ENCODE measurements at places on chromosomes 5 and 9.

DNA sequence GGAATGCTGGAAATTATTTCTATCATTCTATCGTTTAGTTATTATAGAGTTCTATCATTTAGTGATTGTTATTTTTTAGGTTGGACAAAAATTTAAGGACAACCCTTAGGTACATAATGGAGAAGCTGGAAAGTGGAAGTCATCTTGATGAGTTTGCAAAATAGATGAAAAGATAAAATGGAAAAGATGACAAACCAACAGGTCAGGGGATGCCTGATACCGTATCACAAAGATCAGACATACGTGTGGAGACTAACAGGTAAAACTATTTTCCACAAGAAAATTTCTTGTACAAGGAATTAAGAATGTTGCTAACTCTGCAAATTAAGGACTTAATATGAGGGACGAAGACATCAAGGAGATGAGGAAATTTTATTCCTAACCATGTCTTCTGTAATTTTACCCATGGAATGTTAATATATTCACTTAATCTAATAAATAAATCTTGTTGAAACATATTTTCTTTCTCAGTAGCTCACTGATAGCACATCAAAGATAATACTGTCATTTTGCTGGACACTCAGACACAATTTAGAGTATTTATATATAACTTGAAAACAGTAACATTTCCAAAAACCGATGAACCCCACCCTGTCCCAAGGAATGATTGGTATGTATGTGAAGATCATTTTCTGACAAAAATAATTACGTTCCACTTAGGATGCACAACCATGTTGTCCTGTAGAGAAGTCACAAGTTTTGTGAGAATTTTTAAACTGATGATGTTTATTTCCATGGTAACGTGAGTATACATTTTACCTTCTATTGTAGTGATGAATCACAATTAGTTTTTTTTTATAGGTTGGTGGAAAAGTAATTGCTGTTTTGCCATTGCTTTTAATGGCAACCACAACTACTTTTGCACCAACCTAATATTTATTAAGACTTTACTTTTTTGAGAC, 2.6 kb downstream of the LURAP1L start:
- DNase-seq = no peak

- no peak for DNase-seq
These were observed 4.0 kb downstream of the KLF4 start for GRCh38 chr9:107485458-107486043.

DNA sequence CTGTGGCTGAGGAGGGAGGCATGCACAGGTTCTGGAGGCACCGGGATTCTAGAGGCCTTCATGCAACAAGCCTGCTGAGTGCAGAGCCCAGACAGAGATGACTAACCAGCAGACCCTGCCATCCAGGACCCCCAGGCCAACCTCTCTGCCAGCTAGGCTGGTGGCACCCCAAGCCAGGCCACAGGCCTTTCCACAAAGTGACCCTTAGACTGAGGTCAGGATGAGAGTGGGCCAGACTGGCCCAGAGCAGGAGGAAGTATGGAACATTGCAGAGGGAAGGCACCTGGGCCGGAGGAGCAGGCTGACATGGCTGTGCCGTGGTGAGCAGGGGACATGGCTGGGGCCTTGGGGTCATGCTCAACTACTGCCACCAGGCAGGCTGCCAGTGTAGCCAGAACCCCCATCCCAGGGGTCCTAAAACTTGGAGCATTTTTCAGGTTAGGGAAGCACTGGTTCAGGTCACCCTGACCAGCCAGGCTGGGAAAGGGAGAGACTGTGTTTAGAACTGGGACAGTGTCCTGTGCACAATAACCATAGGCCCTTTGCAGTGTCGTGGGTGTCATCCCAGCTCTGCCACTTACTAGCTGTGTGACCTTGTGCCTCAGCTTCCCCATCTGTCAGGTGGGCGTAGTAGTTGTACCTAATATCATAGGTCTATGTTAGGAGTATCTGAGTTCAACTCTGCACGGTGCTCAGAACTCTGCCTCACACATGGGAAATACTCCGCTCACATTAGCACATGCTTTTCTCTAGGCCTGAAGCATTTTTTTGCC, 17.3 kb downstream of the TCF7 start:
- DNase-seq = no peak

GRCh38 chr5:104053353-104053649, 490.7 kb upstream of the NUDT12 start:
- no peak for DNase-seq

DNA sequence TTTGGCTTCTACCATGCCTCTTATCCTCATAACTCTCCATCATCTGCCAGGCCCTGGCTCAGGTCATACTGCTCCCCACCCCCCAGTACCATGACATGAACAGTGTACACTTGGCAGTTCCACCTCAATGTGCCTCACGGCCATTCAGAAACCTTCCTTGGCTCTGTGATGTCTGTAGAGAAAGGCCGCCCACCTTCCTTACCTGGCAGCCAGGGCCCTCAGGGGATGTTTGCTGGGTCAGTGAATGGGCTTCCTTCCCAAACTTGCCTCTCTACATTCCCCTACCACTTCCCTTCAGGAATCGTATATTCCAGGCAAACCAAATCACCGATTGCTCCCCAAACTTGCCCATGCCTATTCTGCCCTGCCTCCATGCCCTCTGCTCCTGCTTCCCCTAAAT, 101.1 kb downstream of the PSD2 start:
- no peak for DNase-seq

DNA sequence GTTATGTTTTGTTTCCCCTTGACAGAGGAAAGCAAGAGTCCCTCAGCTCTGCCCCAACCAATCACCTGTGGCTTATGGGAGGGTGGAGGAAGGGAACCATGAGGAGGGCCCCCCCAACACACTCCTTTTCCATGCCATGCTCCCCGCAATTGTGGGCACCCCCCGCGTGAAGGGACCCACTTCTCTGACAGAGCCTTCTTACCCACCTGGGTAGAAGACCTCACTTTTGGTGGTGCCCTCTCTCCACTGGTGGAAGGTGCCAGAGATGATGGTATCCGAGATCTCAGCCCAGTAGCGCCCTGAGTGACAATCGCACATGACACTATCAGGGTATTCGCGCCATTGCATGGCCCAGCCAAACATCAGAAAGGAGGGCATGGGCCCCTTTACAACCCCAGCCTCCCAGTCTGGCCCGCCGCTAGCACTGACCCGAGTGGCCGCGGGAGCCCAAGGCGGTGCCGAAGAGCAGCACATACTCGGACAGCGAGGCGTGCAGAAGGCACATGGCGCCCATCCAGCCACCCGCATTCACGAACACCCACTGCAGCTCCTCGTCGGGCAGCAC, 714 bp downstream of the SIGMAR1 start:
- DNase-seq = no peak
